ENCODE measurements at places on chromosomes 13 and 19.
A peak's percentile ranks its signal among the peaks of the same experiment; 100 is the strongest.

GRCh38 chr19:37987356-37988332 lies 80.6 kb downstream of the SIPA1L3 start:
- no peak for DNase-seq

- DNase-seq, result no peak
Observed at GRCh38 chr13:101965096-101965495, 436.8 kb downstream of the FGF14 start.

DNA sequence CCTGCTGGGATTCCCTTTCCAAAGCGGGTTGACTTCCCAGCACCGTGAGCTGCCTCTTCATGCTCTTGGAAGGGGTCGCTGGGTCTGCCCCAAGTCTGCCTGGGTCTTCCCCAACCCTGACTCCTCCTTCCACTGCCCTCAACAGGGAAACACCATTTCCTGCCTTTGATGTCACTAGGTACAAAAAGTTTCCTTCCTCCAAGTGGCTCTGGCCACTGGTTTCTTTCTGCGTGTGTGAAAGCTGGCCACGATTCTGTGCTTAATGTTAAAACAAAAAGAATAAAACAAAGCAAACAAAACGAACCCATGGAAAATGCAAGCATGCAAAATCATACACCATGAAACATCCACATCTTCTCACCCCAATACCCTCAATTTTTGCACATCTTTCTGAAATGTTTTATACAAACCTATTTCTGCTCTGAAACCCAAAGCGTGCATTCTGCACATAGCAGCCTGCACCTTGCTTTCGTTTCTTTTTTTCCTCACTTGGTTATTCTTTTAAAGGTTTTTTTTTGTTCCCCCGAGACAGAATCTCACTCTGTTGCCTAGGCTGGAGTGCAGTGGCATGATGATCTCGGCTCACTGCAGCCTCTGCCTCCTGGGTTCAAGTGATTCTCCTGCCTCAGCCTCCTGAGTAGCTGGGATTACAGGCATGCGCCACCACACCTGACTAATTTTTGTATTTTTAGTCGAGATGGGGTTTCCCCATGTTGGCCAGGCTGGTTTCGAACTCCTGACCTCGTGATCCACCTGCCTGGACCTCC lies 12.5 kb upstream of the TNFSF9 start:
- peak; percentile 68 for DNase-seq

- DNase-seq, result no peak
Observed at GRCh38 chr13:91740756-91741155, 342.3 kb downstream of the GPC5 start.

DNA sequence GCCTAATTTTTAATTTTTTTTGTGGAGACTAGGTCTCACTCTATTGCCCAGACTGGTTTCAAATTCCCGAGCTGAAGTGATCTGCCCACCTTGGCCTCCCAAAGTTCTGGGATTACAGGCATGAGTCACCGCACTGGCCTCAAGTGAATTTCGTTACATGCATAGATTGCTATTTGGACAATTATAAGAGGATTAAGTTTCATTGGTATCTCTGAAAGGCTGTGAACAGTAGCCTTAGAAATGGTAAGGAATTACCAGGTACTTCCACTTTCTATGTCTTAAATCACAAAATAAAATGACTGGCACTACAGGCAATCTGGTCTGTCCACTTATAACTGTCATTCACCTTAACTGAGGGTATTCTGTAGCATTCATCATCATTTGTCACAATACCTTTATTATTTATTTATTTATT lies 2.9 kb upstream of the CCDC9 start:
- DNase-seq, result no peak

DNA sequence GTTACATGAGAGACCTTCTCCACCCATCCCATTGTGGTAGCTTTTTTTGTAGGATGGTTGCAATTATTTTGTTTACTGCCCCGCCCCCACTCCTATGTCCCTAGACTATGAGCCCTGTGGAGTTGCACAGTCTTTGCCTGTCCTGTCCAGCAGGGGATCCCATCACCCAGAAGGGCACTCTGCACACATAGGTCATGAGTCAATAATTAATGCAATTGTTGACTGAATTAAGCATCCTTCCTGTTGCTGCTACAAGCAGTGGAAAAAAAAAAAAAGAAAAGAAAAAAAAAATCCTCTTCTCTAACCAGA lies 14.2 kb downstream of the C19orf81 start:
- no peak for DNase-seq

GRCh38 chr19:56751078-56751489 lies 79.5 kb upstream of the ZNF835 start:
- DNase-seq, result no peak

DNA sequence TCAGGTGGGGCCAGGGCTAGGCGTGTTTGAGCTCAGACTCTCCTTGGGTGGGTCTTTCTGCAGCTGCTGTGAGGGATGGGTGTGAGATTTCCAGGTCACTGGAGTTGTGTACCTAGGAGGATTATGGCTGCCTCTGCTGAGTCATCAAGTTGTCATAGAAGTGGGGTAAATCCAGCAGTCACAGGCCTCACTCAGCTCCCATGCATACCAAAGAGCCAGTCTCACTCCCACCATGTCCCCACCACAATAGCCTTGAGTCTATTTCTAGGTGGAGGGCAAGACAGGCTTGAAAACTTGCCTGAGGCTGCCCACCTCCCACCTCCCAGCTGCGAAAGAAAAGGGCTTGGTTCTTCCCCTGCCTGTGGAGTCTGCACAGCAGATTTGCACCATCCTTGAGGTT lies 194.0 kb upstream of the PCDH17 start:
- DNase-seq, result no peak

DNA sequence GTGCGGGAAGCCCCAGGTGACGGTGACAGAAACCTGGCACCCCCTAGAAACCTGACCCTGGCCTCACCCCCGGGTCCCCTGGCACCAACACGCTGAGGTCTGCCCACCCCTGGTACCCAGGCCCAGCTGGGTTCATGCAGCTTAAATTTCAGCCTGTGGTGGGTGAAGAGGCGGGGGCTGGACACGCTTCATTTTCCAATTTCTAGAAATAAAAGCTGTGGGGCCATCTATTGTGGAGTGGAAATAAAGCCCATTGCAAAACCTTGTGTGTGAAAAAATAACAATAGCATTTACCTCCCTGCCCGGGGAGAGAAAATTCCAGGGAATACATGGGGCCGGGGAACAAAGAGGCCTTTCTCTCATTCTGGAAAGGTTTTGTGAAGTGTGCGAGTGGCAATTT lies 7.5 kb upstream of the FUT5 start:
- DNase-seq, result no peak

DNA sequence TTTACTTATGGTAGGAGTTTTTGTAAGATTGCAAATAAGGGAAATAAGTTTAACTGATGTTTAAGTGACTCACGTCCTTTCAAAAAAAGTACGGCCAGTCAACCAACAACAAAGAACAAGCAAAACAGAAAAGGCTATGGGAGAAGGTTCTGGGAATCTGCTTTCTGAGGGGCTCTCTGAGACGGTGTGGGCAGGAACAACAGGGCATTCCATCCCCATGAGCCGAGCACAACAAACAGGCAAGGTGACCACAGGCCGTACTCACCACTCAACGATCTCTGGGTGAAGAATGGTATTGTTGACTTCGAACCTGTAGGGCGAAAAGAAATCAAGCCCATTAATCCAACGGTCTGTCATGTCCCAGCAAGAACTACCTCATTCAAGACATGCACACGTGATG lies 43.8 kb downstream of the PEPD start:
- DNase-seq, result no peak

DNA sequence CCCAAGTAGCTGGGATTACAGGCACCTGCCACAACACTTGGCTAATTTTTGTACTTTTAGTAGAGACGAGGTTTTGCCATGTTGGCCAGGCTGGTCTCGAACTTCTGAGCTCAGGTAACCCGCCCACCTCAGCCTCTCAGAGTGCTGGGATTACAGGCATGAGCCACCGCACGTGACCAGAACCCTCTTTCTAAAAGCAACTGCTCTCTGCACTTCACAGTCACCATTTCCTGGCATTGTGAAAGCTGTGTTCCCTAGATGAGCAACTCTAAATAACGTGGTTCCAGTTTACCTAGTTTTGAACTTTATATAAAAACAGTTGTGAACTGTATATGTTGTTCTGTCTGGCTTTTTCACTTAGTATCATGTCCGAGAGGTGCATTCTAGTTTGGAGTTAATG lies 152.9 kb downstream of the SIPA1L3 start:
- DNase-seq, result peak; percentile 58
